ENCODE measurements at places on chromosomes 5 and 9. TPM values are rescaled to one million over a fixed set of nuclear protein-coding genes. Genes with fewer than 3 reads are reported as not detected.

The BRD3 gene
- total RNA-seq: 25.5 TPM

The ADAMTS19 gene
- total RNA-seq: 2.9 TPM

The AIF1L gene
- total RNA-seq: 31.1 TPM

The DNAJC21 gene
- total RNA-seq: 51.7 TPM

The TMEM8B gene
- 15.6 TPM for total RNA-seq

The PROB1 gene
- 21.7 TPM for total RNA-seq

- DNase-seq: no peak
Observed at GRCh38 chr9:88835772-88836171, 155.5 kb upstream of the S1PR3 start.

DNA sequence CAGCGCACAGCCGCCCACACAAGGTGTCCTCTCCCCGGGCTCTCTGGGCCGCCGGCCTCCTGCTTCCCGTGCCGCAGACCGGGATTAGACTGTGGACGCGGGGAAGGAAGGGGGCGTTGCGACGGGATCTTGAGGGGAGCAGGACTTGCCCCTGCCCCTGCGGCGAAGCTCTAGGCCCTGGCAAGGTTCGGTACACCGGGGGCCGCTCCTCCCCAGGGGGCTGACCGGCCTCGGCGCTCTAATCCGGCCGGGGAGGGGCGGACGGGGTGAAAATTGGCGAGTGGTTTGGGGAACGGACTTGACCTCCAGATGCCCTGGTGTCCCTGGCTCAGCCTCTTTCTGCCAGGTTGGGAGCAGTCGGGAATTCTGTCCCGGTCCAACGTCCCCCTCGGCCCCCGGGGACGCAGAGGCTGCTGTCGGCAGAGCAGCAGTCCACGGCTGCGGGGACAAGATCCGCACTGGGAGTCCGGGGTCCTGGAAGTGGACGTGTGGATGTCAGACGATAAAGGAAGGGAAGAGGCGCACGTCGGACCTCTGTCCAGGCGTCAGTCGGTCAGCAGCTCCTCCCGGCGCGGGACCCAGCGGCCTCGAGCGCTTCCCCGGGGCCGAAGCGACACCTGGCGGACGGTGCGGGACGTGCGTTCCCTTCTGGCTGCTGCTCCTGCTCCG lies 1.9 kb upstream of the CNTFR start:
- DNase-seq: peak; percentile 90

DNA sequence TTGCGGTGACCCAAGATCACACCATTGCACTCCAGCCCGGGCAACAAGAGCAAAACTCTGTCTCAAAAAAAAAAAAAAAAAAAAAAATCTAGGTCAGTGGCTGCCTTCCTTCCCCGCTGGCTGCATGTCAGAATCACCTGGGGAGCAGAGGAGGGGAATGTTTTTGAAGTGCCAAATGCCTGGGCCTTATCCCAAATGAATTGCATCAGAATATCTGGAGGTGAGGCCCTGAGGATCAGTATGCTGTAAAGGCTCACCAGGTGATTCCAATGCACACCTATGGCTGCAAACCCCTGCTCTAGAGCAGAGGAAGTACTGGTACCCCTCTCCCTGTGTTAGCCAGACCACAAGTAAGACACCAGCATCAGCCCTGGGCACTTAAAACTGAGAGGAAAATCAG lies 44.7 kb upstream of the GABRP start:
- DNase-seq: no peak

DNA sequence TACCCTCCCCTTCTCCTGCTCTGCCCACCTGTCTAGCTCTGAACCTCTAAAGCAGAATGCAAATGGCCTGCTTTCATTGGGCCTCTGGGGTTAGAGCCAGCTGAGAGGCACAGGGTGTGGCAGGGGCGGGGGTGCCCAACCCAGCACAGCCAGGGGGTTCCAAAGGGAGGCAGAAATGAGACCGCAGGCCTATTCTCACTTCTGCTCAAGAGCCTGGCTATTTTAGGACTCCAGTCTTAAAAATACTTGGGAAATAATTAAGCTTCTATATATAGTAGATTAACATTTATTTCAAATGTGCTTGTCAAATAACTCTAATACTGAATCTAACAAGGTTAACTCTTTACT lies 5.7 kb downstream of the QSOX2 start:
- DNase-seq: no peak

- peak; percentile 74 for DNase-seq
Observed at GRCh38 chr9:87792831-87793288, 66.9 kb downstream of the CTSL start.

DNA sequence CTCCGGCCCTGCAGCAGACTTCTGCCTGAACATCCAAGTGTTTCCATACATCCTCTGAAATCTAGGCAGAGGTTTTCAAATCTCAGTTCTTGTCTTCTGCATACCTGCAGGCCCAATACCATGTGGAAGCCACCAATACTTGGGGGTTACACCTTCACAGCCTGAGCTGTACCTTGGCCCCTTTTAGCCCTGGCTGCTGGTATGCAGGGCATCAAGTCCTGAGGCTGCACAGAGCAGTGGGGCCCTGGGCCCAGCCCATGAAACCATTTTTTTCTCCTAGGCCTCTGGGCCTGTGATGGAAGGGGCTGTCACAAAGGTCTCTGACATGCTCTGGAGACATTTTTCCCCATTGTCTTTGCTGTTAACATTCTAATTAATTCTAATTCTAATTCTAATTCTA lies 680.6 kb downstream of the ELAVL2 start:
- no peak for DNase-seq

GRCh38 chr9:91914404-91914803 lies 35.6 kb downstream of the ROR2 start:
- DNase-seq: no peak

GRCh38 chr5:141208478-141208877 lies at the start of gene PCDHB12:
TSS of gene PCDHB12 (plus strand) at chr5:141208719. CDS start at chr5:141208908, 189 bp downstream.
- no peak for DNase-seq

DNA sequence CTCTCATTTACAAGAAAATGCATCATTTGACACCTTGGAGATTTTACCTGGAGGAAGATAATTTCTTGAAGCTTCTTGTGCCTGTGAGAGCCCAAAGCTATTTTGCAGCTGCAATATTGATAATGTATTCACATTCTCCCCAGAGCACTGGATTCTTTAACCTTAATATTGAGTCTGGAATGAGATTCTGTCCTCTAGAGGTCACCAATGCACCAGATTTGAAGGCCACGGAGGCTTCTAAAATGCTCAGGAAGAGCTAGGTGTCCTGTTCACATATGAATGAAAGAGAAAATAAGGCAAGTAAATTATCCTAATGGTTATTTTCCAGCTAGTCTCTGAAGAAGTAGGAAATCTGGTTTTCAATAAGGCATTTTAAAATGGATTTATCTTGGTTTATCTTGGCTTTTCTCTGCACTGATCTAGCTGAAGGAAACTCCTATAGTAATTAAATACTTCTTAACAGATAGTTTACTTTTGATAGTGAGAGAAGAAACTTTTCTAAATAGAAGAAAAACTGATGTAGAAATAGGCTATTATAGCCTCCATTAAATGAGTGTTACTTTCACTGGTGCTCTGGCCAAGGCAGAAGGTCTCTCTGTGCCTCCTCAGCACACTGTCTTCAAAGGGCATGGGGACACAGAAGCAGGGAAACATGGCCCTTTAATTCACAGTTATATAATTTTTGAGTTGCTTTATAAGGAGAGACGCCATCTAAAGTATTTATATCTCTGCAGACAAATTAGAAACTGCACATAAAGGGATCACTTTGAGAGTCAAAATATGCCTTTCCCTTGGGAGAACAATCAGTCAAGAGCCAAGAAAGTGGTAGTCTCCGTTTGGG lies 297.0 kb upstream of the ACTBL2 start:
- no peak for DNase-seq

DNA sequence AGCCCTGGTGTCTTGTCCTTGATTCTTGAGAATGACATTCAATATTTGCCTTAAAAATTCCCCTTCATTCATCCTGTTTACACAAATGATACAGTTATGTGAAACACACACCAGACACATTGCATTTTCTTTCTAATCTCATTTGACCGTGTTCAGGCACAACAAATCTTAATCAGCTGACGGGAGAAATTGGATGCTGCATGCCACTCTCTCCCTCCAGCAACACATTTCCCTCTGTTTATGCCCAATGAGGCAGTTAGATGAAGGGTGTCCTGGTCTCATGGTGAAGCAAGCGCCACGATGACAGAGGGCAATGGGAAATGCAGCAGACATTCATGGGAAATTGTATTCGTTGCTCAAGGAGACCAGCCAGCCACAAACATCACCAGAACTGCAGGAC lies 3.2 kb upstream of the FGF1 start:
- no peak for DNase-seq

DNA sequence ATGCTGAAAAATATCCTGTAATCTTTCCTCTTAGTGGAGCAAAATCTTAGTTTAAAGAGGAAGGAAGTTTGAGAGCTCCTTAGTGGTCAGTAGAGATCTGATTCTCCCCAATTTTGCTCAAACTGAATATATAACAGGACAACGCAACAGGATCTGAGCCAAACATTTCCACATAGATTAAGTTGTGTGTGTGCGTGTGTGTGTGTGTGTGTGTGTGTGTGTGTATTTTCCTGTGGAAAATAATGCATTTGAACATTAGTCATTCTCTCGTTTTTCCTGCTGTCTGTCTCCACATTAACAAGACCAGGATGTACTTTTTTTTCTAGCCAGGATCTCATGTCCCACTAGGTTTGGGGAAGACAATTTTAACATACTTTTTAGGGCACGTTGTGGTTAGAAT lies 312.1 kb upstream of the CDH18 start:
- DNase-seq: no peak

DNA sequence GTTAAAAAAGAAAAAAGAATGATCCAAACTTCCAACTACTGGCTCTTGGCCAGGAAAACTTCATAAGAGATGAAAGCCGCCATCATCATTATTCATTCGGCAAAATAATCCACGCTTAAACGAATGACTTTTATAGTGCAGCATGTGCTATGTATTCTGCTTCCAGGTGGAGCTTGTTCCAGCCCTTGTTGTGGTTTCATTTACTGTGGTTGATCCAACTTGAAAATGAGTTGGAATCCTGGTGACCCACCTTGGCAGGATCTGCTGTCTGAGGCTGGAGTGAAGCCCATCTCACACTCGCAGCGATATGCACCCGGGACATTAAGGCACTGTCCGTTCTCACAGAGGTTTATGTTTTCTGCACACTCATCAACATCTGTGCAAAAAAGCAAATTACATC lies 209.6 kb downstream of the FBN2 start:
- DNase-seq: no peak

GRCh38 chr5:61440596-61440995 lies 108.5 kb downstream of the ZSWIM6 start:
- no peak for DNase-seq

DNA sequence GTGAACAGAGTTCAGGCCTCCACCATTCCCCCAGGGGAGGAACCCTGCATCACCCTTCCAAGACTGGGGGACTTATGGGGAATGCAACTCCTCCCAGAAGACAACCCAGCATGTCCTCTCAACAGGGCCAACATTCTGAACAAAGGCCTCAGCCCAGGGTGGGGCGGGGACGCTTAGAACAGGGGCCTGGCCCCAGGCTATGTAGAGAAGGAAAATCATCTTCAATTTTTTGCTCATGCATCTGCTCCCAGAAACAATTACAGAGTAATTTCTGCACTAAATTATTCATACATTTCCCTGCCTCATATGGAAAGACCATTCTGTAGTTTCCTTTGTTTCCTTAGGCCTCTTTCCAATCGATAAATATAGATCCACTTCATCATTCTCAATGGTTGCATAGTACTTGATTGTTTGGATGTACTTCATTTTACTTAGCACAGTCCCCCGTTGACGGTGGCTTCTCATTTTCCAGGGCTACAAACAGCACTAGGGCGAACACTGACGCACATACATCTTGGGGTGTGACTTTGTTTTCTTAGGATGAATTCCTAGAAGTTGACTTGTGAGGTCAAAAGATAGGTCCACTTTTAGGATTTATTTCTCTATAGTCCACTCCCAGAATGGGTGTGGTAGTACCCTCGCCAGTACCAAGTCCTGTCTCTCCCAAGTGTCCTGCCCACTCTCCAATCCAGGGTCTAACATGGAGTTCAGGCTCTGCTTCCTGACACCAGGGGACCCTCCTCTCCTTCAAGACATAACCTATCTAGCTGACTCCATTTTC lies 27.2 kb upstream of the SMU1 start:
- no peak for DNase-seq

DNA sequence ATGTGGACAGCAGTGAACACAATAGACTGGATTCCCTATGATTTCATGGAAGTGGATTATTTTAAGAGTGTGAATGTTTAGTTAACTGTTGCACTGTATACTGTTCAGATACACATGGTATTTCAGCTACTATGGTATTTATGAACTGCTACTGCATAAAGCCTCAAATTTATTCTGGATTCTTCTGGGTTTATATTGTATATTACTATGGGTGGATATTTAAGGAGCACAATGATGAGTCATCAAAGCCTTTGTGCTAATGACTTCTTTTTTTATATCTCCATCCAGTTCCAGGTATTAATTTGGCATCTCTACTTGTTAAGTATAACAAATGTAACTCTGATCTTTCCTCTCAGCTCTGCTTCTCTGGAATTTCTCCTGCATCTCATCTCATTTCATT lies 6.8 kb downstream of the KDM4C start:
- no peak for DNase-seq

DNA sequence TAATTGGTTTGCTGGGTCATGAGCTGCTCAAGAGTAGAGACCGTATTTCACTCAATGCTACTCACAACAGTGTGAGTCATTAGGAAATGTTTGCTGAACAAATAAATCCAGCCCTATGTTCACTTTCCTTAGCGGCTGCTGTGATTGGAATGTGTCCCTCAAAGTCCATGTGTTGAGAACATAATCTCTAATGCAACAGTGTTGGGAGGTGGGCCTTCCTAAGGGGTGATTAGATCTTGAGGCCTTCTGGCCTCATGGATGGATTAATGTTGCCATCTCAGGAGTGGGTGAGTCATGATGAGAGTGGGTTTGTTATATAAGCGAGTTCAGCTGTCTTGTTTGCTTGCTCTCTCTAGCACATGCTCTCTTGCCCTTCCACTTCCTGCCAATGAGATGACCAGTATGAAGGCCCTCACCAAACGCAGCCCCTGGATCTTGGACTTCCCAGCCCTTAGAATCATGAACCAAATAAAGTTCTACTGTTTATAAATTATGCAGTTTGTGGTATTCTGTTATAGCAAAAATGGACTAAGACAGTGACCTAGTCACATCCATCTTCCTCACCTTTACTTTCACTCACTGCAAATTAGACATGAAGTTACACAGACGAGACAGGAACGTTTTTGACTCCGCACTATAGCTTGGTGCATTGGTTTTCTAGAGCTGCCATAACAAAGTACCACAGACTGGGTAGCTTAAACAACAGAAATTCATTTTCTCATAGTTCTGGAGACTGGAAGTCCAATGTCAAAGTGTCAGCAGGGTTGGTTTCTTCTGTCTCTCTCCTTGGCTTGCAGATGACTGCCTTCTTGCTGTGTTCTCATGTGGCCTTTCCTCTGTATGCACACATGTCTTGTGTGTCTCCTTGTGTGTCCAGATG lies 50.9 kb upstream of the FAM169A start:
- DNase-seq: no peak

- DNase-seq: peak; percentile 100
Observed at GRCh38 chr5:181223058-181223728, at the start of gene TRIM41. TSS of gene TRIM41 (plus strand) at chr5:181223281. CDS start at chr5:181224000, 719 bp downstream.

GRCh38 chr9:82599336-82599949 lies 463.5 kb downstream of the RASEF start:
- DNase-seq: no peak

Data from left cardiac atrium (tissue), 4 donors.